Erythroblast (primary cell): ENCODE measurements at places on chromosomes 13 and 19.

- no peak for DNase-seq
Measured at GRCh38 chr19:35002037-35002535, 2.0 kb downstream of the GRAMD1A start.

DNA sequence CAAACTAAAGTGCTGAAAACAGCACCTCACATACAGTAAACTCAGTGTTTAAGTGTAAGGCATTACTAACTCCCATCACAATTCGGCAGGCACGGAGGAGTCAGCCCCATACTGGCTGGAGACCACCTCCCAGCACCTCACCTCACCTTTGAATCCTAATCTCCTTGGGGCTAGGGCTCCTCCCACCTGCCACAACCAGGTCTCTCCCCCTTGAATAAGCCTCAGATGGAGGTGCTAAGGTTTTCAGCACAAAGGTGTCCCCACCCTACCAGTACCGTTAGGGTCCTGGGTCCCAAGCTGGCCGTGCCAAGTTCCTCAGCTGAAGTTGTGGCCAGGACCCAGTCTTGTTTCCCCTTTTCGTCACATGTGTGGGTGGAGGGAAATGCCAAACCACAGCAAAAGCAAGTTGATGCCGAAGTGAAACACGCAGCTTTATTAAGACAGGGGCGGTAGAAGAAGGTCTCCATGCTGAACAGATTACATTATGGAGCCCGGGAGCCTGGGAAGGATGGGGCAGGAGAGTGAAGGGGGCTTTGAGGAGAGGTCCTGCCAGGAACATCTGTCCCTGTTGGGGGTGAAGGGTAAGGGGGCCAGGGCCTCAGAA is at the start of gene IGFLR1:
TSS of gene IGFLR1 (minus strand) at position 332 of the 604 bp plus-strand sequence. CDS start 1,272 bp downstream, outside the sequence.
- no peak for DNase-seq

- DNase-seq: peak; percentile 10
Measured at GRCh38 chr19:37007587-37008220, 70.5 kb upstream of the ZNF420 start.

- no peak for DNase-seq
Measured at GRCh38 chr13:61406275-61406674, 9.4 kb downstream of the PCDH20 start.

DNA sequence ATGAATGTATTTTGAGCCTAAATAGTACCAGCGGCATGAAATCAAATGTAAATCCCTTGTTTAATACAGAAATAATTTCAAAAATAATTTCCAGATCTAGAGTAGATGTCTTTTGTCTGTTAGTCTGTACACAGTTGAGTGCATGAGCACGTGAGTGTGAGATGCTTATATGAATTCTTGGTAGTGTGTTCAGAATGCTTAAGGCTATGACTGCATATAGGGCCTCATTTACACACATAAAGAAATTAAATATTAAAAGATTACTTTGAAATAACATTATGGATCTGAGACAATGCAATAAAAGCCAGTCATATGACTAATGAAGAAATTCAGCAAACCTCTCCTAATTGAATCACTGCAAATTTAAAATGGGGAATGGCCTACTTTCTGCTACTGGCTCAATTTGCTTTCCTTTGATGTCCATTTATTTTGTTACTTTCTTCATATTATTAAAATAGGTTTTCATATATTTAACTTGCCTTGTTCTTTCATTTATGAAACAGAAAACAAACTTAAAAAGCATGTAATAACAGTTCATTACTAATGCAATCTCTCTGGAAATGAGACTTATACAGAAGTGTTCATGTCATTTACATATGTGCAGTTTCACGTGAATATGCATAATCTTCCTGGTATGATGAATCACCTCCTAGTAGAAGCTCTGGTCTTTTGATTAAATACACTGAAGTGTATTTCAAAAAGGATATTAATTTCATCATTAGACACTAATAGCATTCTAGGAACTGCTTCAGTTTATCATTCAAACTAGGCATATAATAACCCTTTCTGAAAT is 4.5 kb downstream of the AMER2 start:
- DNase-seq: no peak

- DNase-seq: no peak
Measured at GRCh38 chr19:29761575-29762232, 46.6 kb upstream of the C19orf12 start.

DNA sequence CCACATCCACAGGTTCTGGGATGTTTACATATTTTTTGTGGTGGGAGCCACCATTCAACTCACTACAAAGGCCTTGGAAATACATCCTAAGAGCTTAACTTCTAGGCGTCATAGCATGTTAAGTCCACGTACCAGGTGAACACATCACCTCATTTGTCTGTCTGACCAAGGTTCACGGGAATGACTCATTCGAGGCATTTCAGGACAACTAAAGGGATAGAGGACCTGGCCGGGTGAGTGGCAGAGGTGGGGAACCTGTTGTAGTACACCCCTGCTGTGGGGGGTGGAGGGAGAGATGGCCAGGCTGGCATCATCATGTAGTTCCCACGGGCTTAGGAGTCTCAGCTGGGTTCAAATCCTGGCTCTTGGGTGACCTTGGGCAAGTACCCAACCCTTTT is 51.5 kb downstream of the BICRA start:
- no peak for DNase-seq

- no peak for DNase-seq
Measured at GRCh38 chr13:83121896-83122295, 760.4 kb downstream of the SLITRK1 start.

DNA sequence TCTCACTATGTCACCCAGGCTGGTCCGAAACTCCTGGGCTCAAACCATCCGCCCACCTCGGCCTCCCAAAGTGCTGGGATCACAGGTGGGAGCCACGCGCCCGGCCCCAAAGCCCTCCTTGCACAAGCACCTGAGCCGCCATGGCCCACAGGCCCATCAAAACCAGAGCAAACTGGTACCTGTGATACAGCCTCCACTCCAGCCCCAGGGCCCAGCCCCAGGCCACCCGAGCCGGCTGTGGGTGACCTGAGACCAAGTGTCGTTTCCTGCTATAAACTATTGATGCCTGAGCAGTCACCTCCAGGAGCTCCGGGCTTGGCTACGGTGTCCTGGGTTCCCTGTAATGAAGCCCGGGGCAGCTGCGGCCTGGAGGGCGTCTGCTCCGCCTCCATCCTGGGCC is 9.7 kb upstream of the PTBP1 start:
- DNase-seq: no peak

DNA sequence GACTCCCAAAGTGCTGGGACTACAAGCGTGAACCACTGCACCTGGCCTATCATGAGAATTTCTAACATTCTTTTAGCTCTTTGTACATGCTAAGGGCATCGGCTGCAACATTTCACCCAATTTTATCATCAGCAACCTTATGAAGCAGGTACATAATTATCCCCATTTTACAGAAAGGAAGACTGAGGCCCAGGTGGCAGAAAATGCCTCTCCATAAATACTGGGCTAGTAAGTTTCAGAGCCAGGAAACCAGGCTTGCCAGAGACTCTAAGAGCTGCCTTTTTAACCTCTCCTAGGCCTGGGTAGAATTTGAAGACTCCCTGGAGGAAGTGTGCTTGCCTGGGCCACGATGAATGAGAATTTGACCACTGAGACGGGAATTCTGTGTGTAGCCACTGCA is 2.2 kb downstream of the ERCC2 start:
- no peak for DNase-seq

- peak; percentile 56 for DNase-seq
Measured at GRCh38 chr13:76019421-76020044, 383.4 kb downstream of the LMO7 start.

DNA sequence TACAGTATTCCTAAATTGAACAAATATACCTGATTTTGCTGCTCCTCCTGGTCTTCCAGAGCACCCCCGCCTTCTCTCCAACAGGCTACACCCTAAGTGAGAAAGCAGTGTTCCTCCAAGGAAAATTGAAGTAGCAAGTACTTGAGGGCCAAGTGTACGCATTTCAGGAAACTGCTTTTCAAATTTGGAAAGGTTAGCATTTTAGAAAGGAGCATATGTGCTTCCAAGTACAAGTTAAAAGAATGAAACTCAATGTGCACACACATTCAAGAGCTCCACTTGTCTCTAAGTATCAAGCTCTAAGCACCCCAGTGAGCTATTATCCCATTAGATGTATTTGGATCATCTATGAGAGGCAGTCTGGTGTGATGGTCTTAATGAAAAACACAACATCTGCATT is 25.8 kb downstream of the LHFPL6 start:
- DNase-seq: no peak

GRCh38 chr13:29532821-29533220 is 62.7 kb downstream of the SLC7A1 start:
- DNase-seq: no peak

- no peak for DNase-seq
Measured at GRCh38 chr19:46381346-46381745, 32.0 kb downstream of the CCDC8 start.

DNA sequence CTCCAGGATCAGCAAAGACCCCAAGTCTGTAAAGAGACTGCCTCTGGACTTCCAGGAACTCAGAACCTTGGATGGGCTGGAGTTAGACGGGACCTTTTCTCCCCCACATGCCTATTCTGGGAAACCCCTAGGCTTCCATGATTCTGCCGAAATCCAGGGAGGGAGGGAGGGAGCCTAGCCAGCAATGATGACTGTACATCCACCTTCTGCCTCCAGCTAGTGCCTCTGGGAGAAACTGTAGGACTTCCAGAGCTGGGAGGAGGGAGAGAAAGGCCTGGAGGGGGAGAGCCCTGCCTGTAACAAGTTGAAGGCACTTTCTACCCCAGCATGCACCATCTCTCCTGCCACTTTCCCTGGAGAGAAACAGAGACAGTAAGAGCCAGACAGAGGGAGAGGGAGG is 6.0 kb upstream of the HAS1 start:
- no peak for DNase-seq

- DNase-seq: no peak
Measured at GRCh38 chr19:30132343-30133075, 190.5 kb downstream of the URI1 start.

GRCh38 chr19:58477871-58478270 is 1.7 kb downstream of the ZNF446 start:
- no peak for DNase-seq
